CD4-positive, alpha-beta T cell (primary cell): ENCODE measurements at places on chromosomes 6 and 20.

DNA sequence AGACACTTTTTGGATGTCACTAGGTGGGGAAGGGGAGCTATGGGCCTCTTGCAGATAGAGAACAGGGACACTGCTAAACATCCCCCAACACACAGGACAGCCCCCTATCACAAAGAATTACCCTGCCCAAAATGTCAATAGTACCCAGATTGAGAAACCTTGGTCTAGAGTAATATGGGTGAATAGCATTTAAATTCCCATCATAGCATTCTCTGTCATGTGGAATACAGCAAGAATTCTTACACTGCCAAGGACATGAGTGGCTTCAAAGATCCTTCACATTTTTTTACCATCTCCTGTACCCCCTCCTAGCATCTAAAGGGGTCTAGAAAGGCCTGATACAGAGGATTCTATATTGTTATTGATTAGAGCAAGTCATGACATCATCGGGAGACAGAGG, 83.1 kb upstream of the SSTR4 start:
- no peak for DNase-seq

GRCh38 chr20:31708736-31709534, 13.7 kb downstream of the BCL2L1 start:
- DNase-seq = no peak

DNA sequence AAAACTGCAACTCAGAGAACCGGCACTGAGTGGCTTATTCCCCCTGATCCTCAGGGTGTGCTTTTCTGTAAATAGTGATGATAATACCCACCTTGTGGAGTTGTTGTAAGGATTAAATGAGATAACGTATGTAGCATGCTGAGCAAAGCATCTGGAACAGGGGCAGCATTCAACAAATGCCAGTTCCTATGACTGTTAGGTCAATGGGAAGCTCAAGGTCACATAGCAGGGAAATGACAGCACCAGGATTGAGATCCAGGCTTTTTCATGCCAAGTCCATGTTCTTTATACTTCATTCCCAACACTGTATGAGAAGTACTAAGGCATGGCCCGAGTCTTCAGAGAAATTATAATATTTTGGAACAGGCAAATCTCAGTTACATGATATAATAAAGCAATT, 5.1 kb downstream of the RCAN2 start:
- no peak for DNase-seq

DNA sequence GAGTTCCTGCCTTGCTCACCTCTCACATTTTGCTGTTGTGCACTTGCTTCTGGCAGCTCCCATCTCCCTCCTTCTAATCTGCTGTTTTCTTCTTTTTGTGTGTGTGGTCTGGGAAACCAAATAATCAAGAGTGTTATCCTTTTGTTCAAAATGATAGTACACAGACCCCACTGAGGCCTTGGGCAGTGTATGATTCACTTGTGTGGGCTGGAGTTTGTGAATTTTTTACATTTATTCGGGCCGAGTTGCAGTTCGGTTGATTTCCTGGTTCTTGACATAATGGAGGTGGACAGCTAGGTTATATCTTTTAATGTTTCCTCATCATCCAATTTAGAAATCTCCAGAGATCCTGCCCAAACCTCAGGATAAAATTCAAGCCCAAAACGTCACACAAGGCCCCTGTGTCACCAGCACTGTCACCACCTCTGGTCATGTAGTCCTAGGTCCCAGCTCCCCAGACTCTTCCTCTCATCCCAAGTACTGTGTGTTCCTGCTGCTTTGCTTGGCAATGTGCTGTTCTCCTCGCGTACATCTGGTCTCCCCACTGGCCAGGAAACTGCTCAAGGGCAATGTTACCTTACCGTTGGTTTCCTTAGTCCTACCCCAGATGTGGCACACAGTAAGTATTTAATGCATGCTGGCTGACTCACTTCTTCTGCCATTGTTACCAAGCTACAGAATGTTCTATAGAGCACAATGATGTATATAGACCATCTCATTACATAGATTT, 55.7 kb upstream of the PHACTR2 start:
- DNase-seq = no peak

GRCh38 chr20:53513489-53514298, 79.9 kb downstream of the ZNF217 start:
- no peak for DNase-seq

GRCh38 chr20:36666181-36666740, 20.3 kb upstream of the SLA2 start:
- no peak for DNase-seq

DNA sequence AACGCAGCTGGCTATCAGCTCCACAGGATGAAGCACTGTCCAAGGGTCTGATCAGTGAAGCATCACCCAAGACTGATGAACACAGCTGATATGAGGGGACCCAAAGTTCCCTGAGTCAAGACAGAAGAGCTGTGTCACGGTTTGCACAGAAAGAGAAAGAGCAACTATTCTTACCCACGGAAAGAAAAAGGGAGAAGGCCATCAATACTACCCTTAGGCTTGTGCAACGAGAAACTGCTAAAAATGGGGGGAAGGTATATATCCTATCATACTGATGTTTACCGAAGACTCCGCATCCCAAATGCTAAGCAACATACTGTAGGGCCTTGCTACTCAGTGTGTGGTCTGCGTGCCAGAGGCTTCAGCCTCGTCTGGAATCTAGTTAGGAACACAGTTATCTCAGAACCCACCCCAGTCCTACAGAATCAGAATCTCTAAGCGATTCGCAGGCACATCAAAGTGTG, 665 bp downstream of the FASTKD5 start:
- peak; percentile 41 for DNase-seq

- DNase-seq = no peak
Observed at GRCh38 chr20:56245761-56246160, 2.8 kb upstream of the MC3R start.

DNA sequence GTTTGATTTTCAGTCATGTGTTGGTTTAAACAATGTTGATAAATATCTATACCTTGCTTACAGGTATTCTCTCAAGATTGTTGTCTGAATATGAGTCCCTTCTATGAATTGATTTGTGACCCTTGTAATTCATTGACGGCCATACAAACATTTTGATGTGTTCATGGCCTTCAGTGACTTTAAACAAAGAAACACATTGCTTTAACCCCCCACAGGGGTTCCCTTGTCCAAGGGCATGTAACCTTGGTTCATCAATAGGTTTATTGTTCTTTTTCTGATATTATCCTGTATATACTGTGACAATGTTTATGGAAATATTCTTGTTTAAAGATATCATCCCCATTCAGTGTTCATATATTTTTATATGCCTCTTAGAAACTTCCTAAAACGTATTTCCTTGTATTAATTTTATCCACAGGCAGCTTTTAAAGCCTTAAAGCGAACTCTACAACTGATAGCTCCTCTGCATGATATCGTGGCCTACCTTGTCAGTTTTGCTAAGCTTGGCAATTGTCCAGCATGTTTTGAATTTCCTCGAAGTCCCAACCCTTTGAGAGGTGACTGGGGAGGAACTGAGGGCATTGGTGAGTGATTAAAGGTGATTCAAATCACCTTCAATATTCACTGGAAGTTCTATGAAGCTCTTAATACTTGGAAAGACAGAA, 87.0 kb downstream of the CD164 start:
- DNase-seq = no peak

DNA sequence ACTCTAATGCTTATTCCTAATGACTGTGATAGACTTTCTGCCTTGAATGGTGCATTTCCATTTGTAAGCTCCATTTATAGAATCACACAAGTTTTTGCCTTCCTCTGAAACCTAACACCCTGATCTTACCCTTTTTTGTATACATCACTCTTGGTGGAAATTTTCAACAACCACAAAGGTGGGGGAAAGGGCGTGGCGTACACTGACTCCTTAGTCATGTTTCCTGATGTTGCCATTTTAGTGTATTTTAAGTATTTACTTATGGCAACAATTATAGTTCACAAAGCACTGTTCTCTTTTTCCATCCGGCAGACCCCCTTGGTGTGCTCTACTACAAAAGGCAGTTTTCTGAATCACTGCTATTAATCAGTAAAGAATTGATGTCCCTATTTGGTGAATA, 92.0 kb downstream of the ATXN1 start:
- peak; percentile 71 for DNase-seq

- DNase-seq = no peak
Observed at GRCh38 chr6:116078945-116079344, 18.3 kb upstream of the FRK start.

DNA sequence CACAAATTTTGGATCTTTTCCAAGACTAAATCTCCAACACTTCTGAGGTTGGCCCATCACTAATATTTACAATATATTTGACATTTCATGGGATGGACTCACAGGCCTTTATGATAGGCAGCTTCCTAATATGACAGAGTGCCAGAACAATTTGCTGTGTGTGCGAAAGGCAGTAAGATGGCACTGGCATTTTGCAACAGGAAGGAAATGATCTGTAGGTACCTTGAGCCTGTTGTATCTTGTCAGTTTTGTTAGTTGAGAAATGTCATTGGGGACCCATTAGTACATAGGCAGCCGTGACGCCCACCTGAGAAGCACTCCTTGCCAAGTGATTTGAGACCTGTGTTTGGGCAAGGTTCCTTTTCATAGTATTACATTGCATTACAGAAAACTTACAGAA, 153.4 kb upstream of the HEY2 start:
- DNase-seq = no peak

DNA sequence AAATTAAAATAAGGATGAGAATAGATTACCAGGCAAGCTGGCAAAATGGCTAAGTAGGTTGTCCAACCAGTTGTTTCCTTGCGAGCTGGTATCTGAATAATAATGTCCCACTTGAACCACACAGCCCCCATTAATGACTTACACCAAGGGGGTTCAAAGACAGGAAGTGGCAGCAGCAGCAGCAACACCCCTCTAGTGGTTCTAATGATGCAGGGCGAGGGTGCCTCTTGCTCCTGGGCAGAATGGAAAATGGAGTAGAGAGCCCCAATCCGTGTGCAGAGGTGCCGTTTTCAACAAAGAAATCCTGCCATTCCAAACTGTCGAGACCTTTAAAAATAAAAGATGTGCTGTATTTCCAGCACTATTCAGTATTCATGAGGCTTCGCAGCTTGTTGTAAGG, 218.1 kb downstream of the TSHZ2 start:
- DNase-seq = no peak

DNA sequence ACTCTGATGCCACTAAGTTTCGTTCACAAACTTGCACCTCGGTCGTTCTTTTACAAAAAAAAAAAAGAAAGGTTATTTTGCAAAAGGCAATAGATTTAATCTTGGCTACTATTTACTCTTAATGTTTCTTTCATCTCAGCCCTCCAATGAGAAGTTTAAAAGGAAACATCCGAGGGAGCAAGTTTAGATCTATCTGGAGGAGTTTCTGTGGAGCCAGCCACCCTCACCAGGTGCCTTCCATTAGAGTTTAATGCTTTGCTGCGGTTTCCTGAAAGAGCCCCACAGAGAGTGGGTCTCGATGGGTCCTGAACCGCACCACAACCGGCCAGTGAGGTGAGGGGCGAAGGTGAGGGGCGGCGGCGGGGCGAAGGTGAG, 632 bp downstream of the PRKN start:
- no peak for DNase-seq

- DNase-seq = no peak
Observed at GRCh38 chr6:14371530-14371929, 254.0 kb downstream of the CD83 start.

GRCh38 chr6:119218548-119218947, 131.0 kb downstream of the MAN1A1 start:
- DNase-seq = no peak

DNA sequence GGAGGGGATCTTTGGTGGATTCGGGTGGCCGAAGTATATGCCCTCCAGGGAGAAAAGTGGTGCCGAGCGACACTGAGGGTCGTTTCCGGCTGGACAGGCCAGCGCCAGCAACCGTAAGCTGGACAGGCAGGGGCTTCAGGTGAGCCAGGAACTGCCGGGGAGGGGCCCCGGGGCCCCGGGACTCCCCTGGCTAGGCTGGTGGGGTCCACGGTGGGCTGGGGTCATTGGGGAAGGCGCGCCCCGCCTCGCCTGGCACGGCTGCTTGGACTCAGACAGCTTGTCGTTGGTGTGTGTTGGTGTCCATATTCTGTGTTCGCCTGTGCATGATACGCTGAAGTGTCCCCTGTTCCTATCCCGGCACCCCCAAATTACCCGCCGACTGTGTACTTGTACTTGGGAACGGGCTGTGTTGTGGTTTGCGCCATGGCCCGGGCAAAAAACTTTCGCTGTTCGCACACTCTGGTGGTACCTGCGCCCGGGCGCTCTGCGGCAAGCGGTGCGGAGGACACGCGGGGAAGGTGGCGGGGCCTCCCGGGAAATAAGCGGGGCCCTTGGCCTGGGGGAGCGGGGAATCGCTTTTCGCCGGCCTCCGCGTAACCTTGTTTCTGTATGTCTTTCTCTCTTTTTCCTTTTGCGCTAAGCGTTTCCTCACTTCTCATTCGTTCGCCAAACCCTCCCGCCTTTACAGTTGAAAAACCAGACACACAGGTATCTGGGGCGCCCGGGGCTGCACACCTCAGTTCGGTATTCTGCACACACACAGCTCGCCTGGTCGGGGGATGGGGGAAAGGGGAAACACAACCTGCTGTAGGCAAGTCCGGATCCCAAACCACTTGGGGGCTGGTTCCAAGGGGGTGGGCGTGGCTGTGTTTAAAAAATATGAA, 3.2 kb downstream of the GNAS start:
- DNase-seq = no peak

DNA sequence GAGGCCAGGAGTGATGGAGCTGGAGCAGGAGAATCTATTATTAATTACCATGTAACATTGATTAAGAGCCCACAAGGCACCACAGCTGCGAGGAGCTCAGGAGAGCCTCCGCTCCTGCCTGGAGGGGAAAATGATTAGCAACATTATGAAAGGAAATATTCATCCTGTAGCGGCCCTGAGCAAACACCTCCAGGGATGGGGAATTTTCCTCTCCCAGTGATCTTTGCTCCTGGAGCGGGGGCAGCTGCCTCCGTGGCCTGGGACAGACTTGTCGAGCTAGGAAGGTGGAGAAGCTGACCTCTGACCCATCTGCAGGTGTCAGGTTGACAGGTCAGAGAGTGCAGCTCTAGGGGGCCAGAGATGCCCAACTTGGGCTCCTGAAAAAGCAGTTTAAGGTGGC, 40.1 kb upstream of the SIRPA start:
- no peak for DNase-seq

GRCh38 chr6:131764350-131764749, 43.5 kb upstream of the ENPP1 start:
- DNase-seq = no peak

- no peak for DNase-seq
Observed at GRCh38 chr6:25555188-25555587, 96.8 kb upstream of the SCGN start.

DNA sequence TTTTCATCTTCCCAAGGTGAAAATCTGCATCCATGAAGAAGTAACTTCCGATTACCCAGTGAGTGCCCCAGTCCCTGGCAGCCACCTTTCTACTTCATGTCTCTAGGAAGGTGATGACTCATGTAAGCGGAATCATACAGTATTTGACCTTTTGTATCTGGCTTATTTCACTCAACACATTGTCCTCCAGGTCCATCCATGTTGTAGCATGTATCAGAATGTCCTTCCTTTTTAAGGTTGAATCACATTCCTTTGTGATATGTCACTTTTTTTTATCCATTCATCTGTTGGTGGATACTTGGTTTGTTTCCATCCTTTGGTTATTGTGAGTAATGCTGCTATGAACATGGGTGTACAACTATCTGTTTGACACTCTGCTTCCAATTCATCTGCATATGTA, 176.3 kb upstream of the CDYL start:
- no peak for DNase-seq
